Lower lobe of right lung (tissue), 2 donors: ENCODE measurements at places on chromosomes 12 and 14. TPM values are rescaled to one million over a fixed set of nuclear protein-coding genes. Genes with fewer than 3 reads are reported as not detected.

DNA sequence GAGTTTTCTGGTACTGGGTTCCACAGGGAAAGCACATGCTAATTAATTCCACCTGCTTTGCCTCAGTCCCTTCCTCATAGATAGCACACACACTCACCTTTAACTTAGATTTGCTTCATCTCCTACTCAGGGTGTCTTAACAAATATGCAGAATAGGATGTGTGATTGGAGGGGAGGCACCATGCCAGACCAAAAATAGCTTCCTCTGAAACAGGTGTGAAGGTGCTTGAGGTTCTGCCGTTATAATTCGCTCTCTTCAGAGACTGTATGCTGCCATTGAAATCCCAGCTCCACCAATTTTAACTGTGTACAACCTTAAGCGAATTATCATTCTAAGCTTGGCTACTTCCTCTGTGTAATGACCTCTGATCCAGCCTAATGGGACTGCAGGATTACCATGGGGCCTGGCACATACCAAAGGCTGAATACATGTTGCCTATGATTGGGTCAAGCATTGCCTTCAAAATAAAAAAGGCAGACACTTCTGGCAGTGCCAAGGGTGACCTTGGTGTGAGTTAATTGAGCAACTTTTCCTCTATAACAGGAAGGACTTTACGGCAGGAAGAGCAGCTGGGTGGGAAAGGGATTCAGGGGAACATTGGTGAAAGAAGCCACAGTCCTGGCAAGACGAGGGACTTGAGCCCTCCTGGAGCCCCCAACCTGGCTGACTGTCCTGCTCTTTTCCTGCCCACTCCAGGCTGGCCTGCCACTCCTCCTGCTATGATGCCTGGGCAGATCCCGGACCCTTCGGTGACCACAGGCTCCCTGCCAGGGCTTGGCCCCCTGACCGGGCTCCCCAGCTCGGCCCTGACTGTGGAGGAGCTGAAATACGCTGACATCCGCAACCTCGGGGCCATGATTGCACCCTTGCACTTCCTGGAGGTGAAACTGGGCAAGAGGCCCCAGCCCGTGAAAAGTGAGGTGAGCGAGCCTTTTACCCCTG is 9.7 kb downstream of the JDP2 start:
- H3K27ac ChIP-seq: no peak overlapping the region
- peaks cover 67% of the 10 kb centered on the region for H3K4me1 ChIP-seq
- no peak for DNase-seq
- no peaks in the 10 kb centered on the region for H3K27me3 ChIP-seq

GRCh38 chr12:26608706-26609105 is 224.3 kb downstream of the ITPR2 start:
- H3K4me1 ChIP-seq: no peaks in the 10 kb centered on the region
- H3K27ac ChIP-seq: no peak overlapping the region
- H3K4me3 ChIP-seq: no peak overlapping the region
- no peak for DNase-seq
- no peaks in the 10 kb centered on the region for H3K27me3 ChIP-seq

- H3K27me3 ChIP-seq: no peaks in the 10 kb centered on the region
- H3K27ac ChIP-seq: no peak overlapping the region
- peaks cover 22% of the 10 kb centered on the region for H3K4me1 ChIP-seq
- no peak for DNase-seq
- H3K4me3 ChIP-seq: no peak overlapping the region
These were observed 41.6 kb downstream of the RCOR1 start for GRCh38 chr14:102633906-102634595.

DNA sequence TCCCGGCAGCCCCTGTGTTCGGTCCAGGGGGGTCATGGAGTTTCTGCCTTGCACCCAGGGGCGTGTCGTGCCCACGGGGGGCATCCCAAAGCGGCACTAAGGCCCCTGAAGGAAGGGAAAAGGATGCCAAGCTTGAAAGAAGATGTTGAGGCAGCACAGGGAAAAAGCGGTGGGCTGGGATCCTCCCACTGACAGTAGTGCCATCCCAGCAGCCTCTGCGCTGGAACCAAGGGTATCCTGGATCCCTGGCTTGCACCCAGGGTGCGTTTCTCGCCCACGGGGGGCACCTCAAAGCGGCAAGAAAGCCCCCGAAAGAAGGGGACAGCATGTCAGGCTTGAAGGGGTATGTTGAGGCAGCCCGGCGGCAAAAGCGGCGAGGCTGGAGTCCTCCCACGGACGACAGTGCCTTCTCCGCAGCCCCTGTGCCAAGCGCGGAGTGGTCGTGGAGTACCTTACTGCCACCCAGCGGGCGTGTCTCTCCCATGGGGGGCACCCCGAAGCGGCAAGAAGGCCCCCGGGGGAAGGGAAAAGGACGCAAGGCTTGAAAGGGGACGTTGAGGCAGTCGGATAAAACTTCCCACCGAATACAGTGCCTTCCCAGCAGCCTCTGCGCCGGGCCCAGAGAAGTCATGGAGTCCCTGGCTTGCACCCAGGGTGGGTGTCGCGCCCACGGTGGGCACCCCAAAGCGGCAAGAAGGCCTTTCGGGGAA is 164.4 kb upstream of the ALG10B start:
- no peaks in the 10 kb centered on the region for H3K4me1 ChIP-seq
- H3K27me3 ChIP-seq: no peaks in the 10 kb centered on the region
- DNase-seq: no peak
- no peaks in the 10 kb centered on the region for H3K36me3 ChIP-seq
- no peak overlapping the region for H3K27ac ChIP-seq

DNA sequence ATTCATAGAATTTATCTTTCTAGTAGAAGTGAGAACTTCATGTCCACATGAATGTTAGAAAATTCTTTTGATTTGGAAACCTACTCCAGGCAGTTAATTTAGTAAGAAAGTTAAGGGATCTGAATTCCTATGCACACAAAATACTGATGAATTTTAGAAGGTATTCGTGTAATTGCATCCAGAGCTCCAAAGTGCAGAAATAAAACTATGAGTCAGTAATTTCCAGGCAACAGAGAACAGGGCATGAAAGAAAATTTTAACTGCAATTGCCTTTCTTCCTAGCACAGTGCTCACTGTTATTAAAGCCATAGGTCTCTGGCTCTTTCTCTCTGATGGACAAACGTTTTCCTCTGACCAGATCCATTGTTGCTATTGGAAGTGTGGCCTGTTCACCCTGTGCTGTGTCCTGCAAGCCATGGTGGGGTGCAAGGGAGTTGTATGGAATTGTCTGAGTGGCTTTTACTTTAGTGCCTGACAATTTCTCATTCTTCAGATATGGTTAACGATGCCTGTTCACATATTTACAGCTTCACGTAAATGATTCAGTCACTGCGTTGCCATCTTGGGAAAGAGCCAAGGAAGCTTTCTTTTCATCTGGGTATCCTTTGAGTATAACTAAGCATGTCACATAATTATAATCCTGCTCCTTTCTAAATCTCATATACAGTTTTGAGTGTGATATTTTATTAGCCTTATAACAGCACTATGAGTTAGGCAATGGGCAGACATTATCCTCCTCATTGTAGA is 145.1 kb downstream of the ACSS3 start:
- H3K4me1 ChIP-seq: no peaks in the 10 kb centered on the region
- no peaks in the 10 kb centered on the region for H3K36me3 ChIP-seq
- H3K27ac ChIP-seq: no peak overlapping the region
- H3K27me3 ChIP-seq: no peaks in the 10 kb centered on the region
- no peak for DNase-seq

GRCh38 chr12:123363740-123364531 is 711 bp downstream of the SBNO1 start:
- peak overlapping the region; percentile 91 for H3K27ac ChIP-seq
- H3K4me1 ChIP-seq: peaks cover 26% of the 10 kb centered on the region
- peak; percentile 65 for DNase-seq
- peak overlapping the region; percentile 91 for H3K4me3 ChIP-seq
- H3K36me3 ChIP-seq: no peaks in the 10 kb centered on the region
- H3K27me3 ChIP-seq: no peaks in the 10 kb centered on the region

GRCh38 chr12:102911320-102911719 is 5.7 kb downstream of the PAH start:
- no peak overlapping the region for H3K4me3 ChIP-seq
- DNase-seq: no peak
- H3K4me1 ChIP-seq: no peaks in the 10 kb centered on the region
- H3K27me3 ChIP-seq: no peaks in the 10 kb centered on the region
- no peak overlapping the region for H3K27ac ChIP-seq
- H3K36me3 ChIP-seq: no peaks in the 10 kb centered on the region

GRCh38 chr12:3077572-3078081 is 448 bp downstream of the TSPAN9 start:
- H3K36me3 ChIP-seq: no peaks in the 10 kb centered on the region
- H3K4me3 ChIP-seq: peak overlapping the region; percentile 84
- H3K4me1 ChIP-seq: peaks cover 56% of the 10 kb centered on the region
- no peaks in the 10 kb centered on the region for H3K27me3 ChIP-seq
- DNase-seq: no peak
- peak overlapping the region; percentile 82 for H3K27ac ChIP-seq

GRCh38 chr14:23588884-23589598 is 10.5 kb upstream of the JPH4 start:
- H3K27me3 ChIP-seq: no peaks in the 10 kb centered on the region
- H3K36me3 ChIP-seq: no peaks in the 10 kb centered on the region
- H3K4me1 ChIP-seq: peaks cover 7% of the 10 kb centered on the region
- DNase-seq: peak; percentile 94
- H3K27ac ChIP-seq: no peak overlapping the region

GRCh38 chr12:51760231-51760630 is 88.3 kb downstream of the FIGNL2 start:
- H3K4me3 ChIP-seq: no peak overlapping the region
- no peaks in the 10 kb centered on the region for H3K27me3 ChIP-seq
- no peak overlapping the region for H3K27ac ChIP-seq
- DNase-seq: no peak
- no peaks in the 10 kb centered on the region for H3K4me1 ChIP-seq

DNA sequence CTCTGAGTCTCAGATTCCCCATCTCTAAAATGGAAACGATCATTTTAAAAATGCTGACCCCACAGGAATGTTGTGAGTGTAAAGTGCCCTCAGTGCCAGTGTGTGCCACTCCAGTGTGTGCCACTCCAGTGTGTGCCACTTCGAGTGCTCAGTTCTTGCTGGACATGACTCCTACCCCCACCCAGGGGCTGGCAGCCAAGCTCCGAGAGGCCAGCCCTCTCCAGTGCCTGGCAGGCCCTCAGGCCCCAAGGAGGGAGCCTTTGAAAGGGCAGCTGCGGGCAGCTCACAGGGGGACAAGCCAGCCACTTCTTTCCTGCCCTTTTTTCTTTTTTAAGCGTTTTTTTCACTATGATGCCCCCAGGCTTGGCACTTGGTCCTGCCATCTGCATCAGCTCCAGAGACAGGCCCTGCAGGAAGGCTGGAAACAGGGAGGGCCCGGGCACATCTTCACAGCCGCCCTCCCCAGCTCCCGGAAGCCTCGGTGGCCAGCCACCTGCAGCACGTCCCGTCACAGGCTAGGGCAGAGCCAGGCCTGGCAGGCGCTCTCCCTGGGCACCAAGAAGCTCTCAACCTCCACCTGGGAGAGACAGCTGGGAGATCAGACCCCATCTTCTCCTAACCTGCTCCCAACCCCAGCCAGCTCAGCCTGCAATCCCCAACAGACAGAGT is 29.8 kb downstream of the NCOR2 start:
- H3K27me3 ChIP-seq: no peaks in the 10 kb centered on the region
- peaks cover 14% of the 10 kb centered on the region for H3K36me3 ChIP-seq
- peaks cover 46% of the 10 kb centered on the region for H3K4me1 ChIP-seq
- H3K4me3 ChIP-seq: no peak overlapping the region
- peak overlapping the region; percentile 58 for H3K27ac ChIP-seq
- peak; percentile 88 for DNase-seq

DNA sequence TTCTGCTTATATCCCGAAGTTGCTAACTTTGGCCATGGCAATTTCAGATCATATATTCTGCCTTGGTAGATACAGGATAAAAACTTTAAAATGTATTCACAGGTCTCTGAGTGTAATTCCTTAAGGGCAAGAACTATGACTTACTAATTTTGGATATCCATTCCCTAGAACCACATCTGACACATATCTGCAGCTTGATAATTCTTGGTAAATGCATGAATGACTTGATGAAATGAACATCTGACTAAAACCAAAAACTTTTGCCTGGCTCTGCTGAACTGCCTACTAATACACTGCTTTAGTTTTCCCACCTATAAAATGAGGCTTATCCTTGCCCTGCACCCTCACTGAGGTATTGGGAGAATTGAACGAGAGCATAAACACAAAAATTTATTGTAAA is 32.2 kb downstream of the SLC25A21 start:
- H3K27me3 ChIP-seq: no peaks in the 10 kb centered on the region
- DNase-seq: no peak
- H3K4me3 ChIP-seq: no peak overlapping the region
- no peak overlapping the region for H3K27ac ChIP-seq

DNA sequence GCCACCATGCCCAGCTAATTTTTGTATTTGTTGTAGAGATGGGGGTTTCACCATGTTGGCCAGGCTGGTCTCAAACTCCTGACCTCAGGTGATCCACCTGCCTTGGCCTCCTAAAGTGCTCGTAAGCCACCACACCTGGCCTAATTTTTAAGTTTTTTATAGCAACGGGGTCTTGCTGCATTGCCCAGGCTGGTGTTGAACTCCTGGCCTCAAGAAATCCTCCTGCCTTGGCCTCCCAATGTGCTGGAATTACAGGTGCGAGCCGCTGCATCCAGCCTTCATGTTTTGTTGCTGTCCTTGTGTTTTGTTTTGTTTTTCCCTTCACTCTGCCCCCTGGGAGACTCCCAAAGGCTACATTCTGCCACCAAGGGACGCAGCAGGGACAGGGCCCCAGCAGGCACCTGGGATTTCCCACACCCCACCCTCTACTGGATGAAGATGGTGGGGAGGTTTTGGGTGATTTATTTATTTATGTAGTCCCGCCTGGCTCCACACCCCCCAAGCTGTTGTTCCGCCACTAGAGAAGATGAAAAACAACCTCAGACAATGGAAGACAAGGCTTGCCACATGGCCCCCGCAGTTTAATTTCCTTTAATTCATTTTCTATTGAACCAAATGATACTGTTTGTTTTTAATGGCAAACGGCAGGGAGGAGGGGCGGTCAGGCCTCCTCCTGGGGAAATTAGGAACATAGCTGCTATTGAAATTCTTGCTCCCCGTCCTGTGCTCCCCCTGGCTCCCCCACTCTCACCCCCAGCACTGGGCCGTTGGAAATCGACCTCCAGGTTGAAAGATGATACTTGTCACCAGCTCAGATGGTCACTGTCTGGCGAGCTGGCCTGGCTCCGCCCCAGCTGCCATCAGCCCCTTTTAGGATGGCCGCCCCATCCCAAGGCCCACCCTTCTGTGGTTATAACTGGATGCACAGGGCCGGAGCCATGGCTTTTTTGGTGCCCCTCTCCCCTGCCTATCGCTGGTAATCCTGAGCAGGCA is 70.3 kb downstream of the RNFT2 start:
- no peaks in the 10 kb centered on the region for H3K4me1 ChIP-seq
- H3K27me3 ChIP-seq: no peaks in the 10 kb centered on the region
- no peak overlapping the region for H3K4me3 ChIP-seq
- no peaks in the 10 kb centered on the region for H3K36me3 ChIP-seq
- DNase-seq: no peak

TMEM132C gene
- 1.6 TPM for total RNA-seq

ACOT6 gene
- not detected for total RNA-seq

KRT74 gene
- not detected for total RNA-seq

PIANP gene
- 0.18 TPM for total RNA-seq

NRIP2 gene
- total RNA-seq: 0.77 TPM

SUOX gene
- total RNA-seq: 23.3 TPM

DPPA3 gene
- total RNA-seq: not detected

C12orf54 gene
- 0.53 TPM for total RNA-seq

HPD gene
- total RNA-seq: 2.5 TPM
